ENCODE measurements at places on chromosomes 5 and 9. TPM values are rescaled to one million over a fixed set of nuclear protein-coding genes. Genes with fewer than 3 reads are reported as not detected.

DNA sequence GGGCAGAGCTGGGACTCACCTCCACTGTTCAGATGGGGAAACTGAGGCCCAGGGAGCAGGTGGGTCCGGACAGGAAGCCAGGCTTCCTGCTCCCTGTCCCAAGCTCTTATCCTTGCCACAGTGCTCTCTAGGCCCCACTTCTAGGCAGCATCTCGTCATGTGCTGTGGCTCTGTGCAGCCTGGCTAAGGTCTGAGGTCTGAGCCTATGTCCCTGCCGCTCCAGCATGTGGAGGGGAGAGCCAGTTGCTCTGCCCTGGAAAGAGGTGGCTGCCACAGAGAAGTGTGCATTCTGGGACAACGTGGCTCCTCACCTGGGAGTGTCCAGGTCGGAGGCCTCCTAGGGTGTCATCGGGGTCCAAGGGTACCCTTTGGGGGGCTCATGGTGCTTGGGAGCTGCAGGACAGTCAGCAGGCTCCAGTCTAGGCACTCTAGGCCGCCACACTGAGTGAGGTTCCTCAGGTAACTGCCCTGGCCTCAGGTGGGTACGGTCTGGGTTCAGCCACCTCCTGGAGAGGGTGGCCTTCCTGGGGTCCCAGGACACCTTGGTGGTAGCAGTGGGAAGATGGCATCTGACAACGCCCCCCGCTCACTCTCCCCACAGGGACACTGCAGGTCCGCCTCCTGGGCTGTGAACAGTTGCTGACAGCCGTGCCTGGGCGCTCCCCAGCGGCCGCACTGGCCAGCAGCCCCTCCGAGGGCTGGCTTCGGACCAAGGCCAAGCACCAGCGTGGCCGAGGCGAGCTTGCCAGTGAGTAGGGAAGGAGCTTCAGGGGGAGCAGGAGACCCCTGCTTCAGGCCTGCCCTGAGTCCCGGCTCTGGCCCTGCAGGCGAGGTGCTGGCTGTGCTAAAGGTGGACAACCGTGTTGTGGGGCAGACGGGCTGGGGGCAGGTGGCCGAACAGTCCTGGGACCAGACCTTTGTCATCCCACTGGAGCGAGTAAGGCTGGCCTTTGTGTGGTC, 10.4 kb downstream of the PKN3 start:
- peak; percentile 67 for DNase-seq

DNA sequence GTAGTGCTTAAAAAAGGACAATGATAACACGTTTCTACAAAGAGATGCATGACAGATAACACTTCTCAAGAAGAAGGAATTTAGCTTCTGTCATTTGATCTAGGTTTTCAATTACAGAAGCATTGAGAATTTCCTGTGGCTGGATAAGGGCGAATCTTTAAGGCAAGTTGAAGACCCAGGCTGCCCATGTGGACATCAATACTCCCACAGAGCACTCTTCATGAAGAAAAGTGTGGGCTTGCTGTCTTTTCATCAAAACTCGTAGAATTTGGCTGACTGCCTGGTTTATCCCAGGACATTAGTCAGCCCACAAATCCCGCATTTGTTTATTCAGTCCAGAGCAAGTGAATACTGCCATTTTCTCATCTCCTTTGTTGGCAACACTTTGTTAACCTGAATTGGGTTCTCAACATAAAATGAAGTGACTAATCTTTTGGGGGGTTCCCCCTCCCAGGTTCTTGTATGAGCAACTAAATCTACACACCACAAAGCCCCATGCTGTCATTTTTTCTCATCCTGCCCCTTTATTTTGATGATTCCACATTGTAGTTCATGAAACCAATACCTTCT, 43.4 kb upstream of the CDKN2B start:
- DNase-seq = no peak

GRCh38 chr9:113302792-113303418, at the start of gene RNF183:
TSS of gene RNF183 (minus strand) at chr9:113303376. CDS start at chr9:113298184, 5,192 bp downstream.
- DNase-seq = no peak

DNA sequence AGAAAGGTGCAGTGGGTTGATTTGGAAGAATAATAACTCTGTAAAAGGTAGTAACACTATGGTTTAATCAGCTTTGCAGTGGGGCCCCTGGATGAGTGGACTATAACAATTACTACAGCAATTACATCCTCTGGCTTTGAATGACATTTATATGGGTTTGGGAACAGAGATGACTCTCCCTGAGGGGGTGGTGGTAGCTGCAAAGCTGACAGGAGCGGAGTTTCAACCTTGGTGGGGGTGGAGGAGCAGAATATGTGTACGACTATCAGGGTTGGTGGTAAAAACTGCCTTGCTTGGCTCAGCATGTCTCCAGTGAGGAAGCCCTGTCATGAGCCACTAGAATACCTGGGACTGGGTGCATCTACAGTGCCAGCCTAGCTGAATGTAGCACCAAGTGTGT, 28.3 kb upstream of the NR3C1 start:
- DNase-seq = no peak

GRCh38 chr5:103178167-103178566, 58.1 kb downstream of the PPIP5K2 start:
- DNase-seq = no peak

GRCh38 chr9:5479994-5480694, 29.8 kb downstream of the CD274 start:
- DNase-seq = no peak

- peak; percentile 65 for DNase-seq
Measured at GRCh38 chr9:5626727-5627634, 1.9 kb upstream of the RIC1 start.

DNA sequence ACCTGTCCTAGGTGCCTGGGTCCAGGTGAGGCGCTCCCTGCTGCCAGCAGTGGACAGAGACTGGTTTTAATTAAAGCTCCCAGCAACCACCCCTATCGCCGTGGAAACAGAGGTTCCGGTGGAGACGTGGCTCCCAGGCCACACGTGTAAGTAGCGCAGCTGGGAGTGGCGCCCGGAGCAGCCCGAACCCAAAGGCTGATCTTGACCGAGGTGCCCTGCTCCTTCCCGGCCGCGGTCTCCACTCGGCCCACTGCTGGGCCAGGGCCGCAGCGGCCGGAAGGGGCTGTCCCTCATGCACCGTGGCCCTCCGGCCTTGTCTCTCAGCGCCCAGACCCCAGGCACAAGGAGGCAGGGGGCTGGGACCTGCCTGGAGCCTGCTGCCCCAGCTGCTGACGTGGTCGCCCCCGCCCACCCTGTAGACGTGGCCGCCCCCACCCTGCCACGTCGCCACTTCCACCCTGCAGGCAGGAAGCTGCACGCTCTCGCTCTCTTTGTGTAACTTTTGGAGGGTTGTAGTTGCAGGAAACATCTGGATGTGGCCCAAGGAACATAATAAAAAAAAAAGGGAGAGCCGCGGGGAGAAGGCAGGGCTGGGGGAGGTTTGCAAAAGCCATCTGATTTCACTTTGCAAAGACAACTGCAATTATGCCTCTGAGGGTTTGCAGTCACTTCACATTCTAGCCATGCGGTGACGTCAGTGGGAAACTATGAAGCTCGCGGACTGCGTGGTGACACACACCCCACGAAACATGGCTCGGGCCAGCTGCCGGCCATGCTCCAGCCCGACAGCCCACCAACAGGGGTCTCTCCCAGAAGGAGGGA, 129.9 kb downstream of the RXRA start:
- DNase-seq = peak; percentile 94

GRCh38 chr9:108486831-108487230, 369.0 kb downstream of the ACTL7B start:
- DNase-seq = no peak

DNA sequence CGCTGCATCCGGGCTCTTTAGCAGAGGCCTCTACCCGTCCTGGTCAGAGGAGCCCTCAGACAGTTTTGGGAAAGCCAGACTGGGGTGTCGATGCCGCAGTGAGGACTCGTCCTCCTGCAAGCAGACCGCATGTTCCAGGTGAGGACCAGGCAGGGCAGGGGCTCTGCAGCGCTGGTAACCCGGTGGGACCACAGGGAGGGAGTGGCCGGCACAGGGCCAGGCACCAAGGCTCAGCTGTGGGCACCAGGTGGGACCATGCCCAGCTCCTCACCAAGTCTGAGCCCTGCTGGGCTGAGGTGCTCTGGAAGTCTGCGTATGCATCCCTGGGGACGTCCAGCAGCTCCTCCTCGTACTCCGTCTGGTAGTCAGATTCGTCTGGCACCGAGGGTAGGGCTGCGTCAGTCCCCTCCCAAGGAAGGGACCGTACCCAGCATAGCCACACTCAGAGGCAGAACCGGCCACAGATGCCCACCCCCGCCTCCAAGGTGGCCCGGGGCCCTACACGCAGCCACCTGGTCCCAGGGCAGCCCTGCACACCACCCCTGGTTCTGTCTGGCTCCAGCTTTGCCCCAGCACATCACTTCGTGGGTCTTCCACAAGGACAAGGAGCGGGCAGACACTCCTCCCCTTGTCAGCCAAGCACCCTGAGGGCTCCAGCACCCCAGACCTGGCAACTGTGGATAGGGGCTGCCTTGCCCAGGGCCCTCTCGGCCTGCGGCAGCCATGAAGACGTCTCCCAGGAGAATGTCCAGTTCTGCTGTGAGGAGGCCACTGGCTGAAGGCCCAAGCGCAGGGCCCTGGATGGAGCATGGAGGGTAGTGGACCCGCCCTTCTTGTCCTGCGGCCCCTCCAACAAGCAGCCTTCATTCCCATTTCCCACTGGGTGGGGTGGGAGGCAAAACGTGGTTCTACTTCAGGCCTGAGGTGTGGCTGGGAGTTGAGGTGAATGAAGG, 1.5 kb upstream of the NSMF start:
- peak; percentile 53 for DNase-seq

DNA sequence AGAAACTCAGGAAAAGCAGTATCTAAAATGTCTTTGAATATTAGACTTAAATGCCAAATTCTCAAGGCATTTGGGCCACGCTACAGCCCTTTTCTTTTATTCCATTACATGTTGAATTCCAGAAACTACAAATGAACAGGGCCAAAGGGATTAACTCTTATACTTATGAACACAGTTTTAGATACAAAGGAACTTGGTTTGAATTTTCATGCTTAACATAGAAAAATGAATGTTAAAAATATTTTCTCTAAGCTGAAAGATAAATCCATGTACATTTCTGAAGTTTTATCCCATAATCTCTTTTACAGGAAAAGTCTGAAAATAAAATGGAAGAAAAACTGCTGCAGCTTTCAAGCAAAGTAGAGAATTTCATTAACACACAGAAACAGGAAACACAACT, 56.8 kb downstream of the FAM81B start:
- no peak for DNase-seq

DNA sequence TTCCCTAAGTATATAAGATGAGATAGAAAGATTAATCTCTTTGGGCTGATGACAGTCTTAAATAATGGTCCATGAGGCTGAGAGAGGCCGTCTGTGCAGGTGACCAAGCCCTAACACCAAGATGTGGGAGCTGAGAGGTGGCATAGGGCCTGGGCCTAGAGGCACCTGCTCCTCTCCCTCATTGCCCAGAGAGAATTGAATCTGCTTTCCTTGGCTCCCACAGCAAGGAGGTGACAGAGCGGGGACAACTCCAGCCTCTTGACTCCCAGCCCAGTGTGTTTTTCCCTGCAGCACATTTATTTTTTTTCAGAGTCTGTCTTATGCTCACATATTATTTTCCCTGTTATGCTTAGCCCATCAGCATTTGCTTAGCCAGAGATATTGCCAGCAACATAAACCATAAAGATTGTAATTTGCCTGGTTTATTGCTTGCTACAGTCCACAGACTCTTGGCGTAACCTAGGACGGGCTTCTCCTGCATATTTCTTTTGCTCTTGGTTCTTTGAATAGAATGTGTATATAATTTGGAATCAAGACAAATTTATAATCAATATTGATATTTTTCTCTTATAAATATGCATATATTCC, 105.6 kb downstream of the NTRK2 start:
- DNase-seq = no peak

- DNase-seq = no peak
Measured at GRCh38 chr5:116595498-116595897, 20.9 kb upstream of the SEMA6A start.

GRCh38 chr5:95670568-95670967, 12.2 kb downstream of the SPATA9 start:
- no peak for DNase-seq

GRCh38 chr5:32147959-32148358, 26.2 kb downstream of the GOLPH3 start:
- DNase-seq = no peak

GRCh38 chr9:2179567-2179966, 164.4 kb downstream of the SMARCA2 start:
- no peak for DNase-seq

DNA sequence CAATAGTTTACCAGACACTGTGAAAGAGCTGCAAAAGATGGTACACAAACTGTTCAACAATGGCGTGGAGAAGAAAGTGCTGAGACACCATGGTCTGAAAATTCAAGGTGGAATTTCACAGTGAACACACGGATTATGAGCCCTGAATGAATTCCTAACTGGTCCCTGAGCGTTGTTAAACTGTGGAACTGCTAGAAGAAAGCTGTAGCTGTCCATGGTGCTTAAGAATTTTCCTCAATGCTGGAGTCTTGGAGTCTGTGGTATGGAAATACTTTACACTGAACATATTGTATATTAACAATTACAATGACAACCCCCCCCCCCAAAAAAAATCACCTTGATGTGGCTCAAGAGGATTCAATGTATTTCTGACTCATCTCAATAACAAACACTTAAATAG, 68.5 kb downstream of the SLC24A2 start:
- DNase-seq = no peak

DNA sequence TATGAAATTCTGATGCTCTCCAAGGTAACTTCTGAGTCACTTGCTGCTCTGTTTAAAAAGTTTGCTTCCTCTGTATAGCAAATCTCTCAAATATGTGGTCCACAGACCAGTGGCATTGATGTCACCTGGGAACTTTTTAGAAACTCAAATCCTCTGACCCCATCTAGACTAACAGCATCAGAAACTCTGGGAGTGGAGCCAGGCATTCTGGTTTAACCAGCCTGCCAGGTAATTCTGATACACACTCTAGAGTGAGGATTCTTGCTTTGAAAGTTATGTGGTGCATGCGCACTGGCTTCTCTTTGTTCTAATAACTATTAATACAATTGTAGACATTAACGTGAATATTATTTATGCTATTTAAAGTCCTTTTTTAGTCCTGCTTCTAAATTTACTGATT, 298.1 kb downstream of the SLF1 start:
- no peak for DNase-seq

GRCh38 chr5:151673421-151673820, 13.3 kb downstream of the SPARC start:
- no peak for DNase-seq

- peak; percentile 39 for DNase-seq
Measured at GRCh38 chr9:93111371-93112115, 15.5 kb downstream of the CARD19 start.

SEMA5A gene
- 21.8 TPM for total RNA-seq

CDX1 gene
- not detected for total RNA-seq

DMRT3 gene
- 0.26 TPM for total RNA-seq

HACD4 gene
- 3.2 TPM for total RNA-seq

FAT2 gene
- total RNA-seq = not detected

NDST1 gene
- total RNA-seq = 74.0 TPM

GPR150 gene
- not detected for total RNA-seq

CDKN2B-AS1 gene
- total RNA-seq = 1.2 TPM

HTR1A gene
- 0.52 TPM for total RNA-seq

IFNB1 gene
- total RNA-seq = not detected

ZFP2 gene
- total RNA-seq = 1.6 TPM

FRRS1L gene
- total RNA-seq = 0.29 TPM

STX17 gene
- total RNA-seq = 34.1 TPM

GAPVD1 gene
- 61.5 TPM for total RNA-seq

ARRDC1 gene
- total RNA-seq = 20.6 TPM

ANKRD55 gene
- 0.32 TPM for total RNA-seq

TAF11L3 gene
- not detected for total RNA-seq

ANKRD18B gene
- not detected for total RNA-seq

MACIR gene
- total RNA-seq = 6.2 TPM

LYRM7 gene
- 7.1 TPM for total RNA-seq

DEPDC1B gene
- total RNA-seq = 0.48 TPM

IL13 gene
- total RNA-seq = not detected

CLIC3 gene
- total RNA-seq = 3.8 TPM

LRRC19 gene
- not detected for total RNA-seq

PRRX2 gene
- total RNA-seq = 68.8 TPM
